ENCODE measurements at places on chromosomes 13 and 19.

GRCh38 chr19:35138305-35138892, at the start of gene FXYD1:
TSS of gene FXYD1 (plus strand) at chr19:35138824. CDS start at chr19:35140080, 1,256 bp downstream.
- DNase-seq: no peak

- no peak for DNase-seq
These were observed 160.4 kb downstream of the ZIC5 start for GRCh38 chr13:99811067-99811700.

GRCh38 chr13:36834299-36834698, 15.3 kb downstream of the RFXAP start:
- DNase-seq: no peak

DNA sequence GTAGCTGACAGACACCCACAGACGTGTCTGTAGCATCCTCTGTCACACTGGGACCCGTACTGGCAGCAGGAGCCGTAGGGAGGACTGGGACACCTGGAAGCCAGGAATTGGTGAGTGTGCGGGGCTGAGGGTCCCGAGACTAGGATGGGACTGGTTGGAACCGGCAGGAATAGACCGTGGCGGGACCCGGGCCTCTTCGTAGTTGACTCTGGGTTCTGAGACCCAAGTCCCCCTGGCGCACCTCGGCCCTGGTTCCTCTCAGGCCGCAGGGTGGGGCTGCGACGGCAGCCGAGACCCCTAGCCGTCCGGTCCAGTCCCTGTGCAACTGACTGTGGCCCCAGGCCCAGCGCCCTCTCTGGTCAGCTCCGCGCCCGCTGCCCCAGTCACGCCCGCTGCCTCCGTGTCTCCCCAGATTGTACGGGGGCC, 64.7 kb downstream of the ZNF823 start:
- no peak for DNase-seq

- DNase-seq: no peak
These were observed 180.8 kb downstream of the SPRY2 start for GRCh38 chr13:80160110-80160509.

- no peak for DNase-seq
These were observed 245.2 kb downstream of the DLEU7 start for GRCh38 chr13:50598338-50598737.

Data from stimulated activated CD8-positive, alpha-beta memory T cell treated with anti-CD3 and anti-CD28 coated beads, Interleukin-4, amount 100 ng/mL, for 1 hour (primary cell).